ENCODE measurements at places on chromosomes 11 and 22. TPM values are rescaled to one million over a fixed set of nuclear protein-coding genes. Genes with fewer than 3 reads are reported as not detected.

The DDIAS gene
- total RNA-seq, result 2.6 TPM

The MIAT gene
- total RNA-seq, result 1.1 TPM

- H3K27me3 ChIP-seq, result no peaks in the 10 kb centered on the region
- H3K27ac ChIP-seq, result no peak overlapping the region
- H3K4me3 ChIP-seq, result no peak overlapping the region
- peaks cover 11% of the 10 kb centered on the region for H3K4me1 ChIP-seq
Measured at GRCh38 chr11:3047637-3048036, 9.6 kb downstream of the CARS1 start.

GRCh38 chr11:31764261-31764660 lies 46.9 kb downstream of the PAX6 start:
- no peak for DNase-seq
- H3K4me3 ChIP-seq, result no peak overlapping the region
- no peaks in the 10 kb centered on the region for H3K27me3 ChIP-seq
- H3K4me1 ChIP-seq, result no peaks in the 10 kb centered on the region
- H3K27ac ChIP-seq, result no peak overlapping the region

GRCh38 chr11:94281324-94281723 lies 23.1 kb upstream of the IZUMO1R start:
- H3K27me3 ChIP-seq, result no peaks in the 10 kb centered on the region
- no peaks in the 10 kb centered on the region for H3K36me3 ChIP-seq
- no peak overlapping the region for H3K4me3 ChIP-seq
- no peaks in the 10 kb centered on the region for H3K4me1 ChIP-seq
- no peak for DNase-seq

DNA sequence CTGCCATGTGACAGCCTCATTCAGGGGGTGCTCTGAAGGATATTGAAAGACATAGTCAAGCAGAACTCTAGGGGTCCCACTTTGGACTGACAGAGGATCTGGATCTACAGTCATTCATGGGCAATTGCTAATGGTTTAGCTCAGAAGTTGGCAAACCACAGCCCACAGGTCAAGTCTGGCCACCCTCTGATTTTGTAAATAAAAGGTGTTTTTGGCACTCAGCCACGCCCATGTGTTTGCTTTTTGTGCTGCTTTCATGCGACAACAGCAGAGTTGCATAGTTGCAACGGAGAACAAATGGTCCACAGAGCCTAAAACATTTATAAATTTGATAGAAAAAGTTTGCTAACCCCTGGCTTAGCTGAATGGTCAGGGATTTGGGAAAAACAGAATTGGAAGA lies 41.7 kb downstream of the RPS6KA4 start:
- no peaks in the 10 kb centered on the region for H3K27me3 ChIP-seq
- no peak overlapping the region for H3K4me3 ChIP-seq

GRCh38 chr11:3055891-3056290 lies 1.3 kb downstream of the CARS1 start:
- H3K4me3 ChIP-seq, result no peak overlapping the region
- no peaks in the 10 kb centered on the region for H3K36me3 ChIP-seq
- no peak overlapping the region for H3K27ac ChIP-seq
- H3K4me1 ChIP-seq, result peaks cover 20% of the 10 kb centered on the region
- H3K27me3 ChIP-seq, result no peaks in the 10 kb centered on the region
- no peak for DNase-seq
